ENCODE measurements at places on chromosomes 16 and 17.
A peak's percentile ranks its signal among the peaks of the same experiment; 100 is the strongest.

DNA sequence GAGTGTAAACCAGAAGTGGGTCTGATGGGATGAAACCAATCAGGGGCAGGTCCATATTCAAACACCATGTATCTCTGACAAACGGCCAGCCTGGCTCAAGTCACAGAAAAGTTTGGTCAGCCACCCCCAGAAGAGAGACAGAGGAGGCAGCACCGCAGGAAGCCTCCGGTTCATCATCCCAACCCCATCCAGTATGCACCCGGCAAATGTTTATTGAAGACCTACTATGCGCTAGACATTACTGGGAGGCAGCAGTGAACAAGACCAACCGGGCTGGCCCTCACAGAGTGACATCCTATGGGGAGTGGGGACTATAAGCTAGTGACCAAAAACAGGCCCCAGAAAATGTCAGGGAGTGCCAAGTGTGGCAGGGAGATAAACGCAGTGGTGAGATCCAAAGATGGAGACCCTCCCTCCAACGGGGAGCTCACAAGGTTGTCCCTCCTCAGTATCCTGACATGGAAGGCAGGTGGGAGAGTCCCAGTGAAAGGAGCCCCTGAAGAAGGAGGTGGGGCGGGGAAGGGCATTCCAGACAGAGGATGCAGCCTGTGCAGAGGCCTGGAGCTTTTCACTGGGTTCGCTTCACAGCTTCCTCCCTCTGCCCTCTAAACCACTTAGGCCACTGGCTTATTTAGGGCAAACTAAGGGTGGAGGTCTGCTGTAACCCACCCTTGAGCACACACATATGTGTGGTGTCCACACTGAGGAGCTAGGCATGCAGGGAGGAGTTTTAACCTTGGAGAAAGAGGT lies 2.0 kb downstream of the GSG1L start:
- no peak for DNase-seq

GRCh38 chr17:28585851-28586250 lies 9.2 kb upstream of the ALDOC start:
- DNase-seq: no peak

- no peak for DNase-seq
These were observed 226.8 kb downstream of the CHD9NB start for GRCh38 chr16:52825892-52826291.

- DNase-seq: peak; percentile 58
These were observed 334.8 kb downstream of the MAF start for GRCh38 chr16:79265701-79266100.

DNA sequence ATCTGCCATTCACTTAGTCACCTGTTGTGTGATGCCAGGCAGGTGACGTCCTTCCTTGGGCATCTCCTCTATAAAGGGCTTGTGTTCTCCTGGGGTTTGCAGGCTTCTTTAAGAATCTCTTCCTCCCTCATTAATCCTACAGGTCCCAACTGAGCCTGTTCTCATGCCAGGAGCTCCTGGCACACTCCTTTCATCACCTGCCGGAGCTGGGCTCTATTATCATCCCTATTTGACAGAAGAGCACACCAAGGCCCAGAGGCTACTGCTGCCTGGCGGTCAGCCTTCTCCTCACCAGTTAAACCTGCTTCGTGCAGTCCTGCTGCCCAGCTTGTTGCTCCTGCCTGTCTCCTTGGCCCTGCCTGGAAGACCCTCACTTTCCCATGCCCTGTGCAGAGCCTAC lies 51.2 kb downstream of the RAI1 start:
- no peak for DNase-seq

DNA sequence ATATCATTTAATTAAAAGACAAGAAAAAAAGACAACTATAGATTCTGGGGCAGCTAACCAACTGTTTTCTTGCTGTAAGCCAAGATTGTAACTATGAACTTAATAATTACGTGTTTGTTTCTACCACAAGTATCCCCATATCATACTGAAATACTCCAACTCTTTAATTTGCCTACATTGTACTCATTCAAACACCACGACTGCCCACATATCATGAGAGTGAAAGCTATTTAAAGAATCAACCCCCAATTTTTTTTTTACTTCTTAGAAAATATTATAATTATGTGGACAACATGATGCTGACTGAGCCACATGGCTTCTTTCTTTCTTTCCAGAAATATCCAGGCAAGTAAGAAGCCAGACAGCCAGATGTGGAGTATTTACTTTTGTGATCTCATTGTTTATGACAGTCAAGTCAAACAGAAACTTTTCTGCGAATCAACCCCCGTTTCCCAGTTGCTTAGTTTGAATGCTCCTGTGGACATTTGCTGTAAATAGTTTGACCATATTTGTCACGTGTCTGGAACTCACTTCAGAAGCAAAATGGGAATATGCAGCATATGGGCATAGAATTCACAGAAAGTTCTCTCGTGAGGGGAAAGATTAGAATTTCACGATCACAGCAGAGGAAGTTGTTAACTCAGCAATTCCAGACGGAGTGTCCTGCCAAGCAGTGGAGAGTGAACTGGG lies 126.8 kb upstream of the PSMD7 start:
- no peak for DNase-seq

DNA sequence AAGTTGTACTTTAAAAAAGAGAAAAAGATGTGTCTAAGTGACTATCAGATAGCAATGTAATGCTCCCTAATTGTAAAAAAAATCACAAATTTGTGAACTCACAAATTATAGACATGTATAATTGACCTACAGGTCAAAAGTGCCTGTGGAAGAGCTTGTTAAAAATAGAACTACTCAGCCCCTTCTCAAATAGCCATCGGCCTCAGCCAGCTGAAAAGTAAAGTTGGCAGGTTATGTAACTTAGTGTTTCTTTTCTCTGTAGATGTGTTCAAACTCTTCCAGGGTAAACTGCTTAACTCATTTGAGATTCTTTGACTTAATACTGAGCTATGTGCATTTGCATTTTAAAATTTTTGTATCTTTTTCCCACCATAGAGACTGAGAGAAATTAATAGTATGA lies 13.3 kb downstream of the AKTIP start:
- no peak for DNase-seq
